Activated naive CD4-positive, alpha-beta T cell treated with Interleukin-2 at 50 U/mL for 16 hours (primary cell): ENCODE measurements at places on chromosomes 11 and 22.

GRCh38 chr11:128775468-128775867, 81.6 kb downstream of the FLI1 start:
- no peak for DNase-seq

GRCh38 chr22:23106906-23107367, 34.9 kb downstream of the RSPH14 start:
- DNase-seq, result no peak

DNA sequence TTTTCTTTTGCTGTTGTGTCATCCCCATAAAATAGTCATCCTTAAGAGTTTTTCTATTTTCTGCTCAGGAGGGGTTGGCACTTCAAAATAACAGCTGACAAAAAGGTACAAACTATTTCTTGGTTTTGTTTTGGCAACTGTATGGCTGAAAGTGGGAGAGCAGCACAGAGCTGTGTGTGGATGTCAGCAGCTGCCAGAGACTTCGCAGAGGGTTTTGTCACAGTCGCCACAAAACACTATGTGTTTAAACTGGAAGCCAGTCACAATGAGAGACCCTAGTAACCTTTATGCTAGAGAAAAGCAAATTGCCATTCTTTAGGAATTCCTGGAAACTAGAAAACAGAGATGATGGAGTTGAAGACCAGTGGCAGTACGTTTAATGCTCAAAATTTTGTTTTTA, 189.6 kb upstream of the CCDC90B start:
- no peak for DNase-seq

DNA sequence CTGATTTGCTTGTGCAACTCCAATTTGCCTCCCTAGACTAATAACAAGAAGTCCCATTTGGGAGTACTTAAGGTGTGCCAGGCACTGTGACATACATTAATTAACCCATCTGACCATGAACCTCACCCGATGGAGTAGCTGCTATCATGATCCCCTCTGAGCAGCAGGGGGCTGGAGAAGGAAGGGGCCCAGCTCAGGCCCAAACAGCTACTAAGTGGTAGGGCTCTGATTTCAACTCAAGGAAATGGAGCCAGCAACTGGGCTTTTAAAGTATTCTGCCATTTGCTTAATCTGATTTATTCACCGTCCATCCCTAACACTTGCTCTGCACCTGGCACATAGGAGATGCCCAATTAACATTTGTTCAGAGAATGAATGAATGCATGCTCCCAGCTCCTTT, 1.2 kb downstream of the CRYBB1 start:
- DNase-seq, result no peak

GRCh38 chr11:132064987-132065620, 694.7 kb downstream of the NTM start:
- no peak for DNase-seq
